T47D (cell line): ENCODE measurements at places on chromosomes 12 and 14.
A peak's percentile ranks its signal among the peaks of the same experiment; 100 is the strongest.

DNA sequence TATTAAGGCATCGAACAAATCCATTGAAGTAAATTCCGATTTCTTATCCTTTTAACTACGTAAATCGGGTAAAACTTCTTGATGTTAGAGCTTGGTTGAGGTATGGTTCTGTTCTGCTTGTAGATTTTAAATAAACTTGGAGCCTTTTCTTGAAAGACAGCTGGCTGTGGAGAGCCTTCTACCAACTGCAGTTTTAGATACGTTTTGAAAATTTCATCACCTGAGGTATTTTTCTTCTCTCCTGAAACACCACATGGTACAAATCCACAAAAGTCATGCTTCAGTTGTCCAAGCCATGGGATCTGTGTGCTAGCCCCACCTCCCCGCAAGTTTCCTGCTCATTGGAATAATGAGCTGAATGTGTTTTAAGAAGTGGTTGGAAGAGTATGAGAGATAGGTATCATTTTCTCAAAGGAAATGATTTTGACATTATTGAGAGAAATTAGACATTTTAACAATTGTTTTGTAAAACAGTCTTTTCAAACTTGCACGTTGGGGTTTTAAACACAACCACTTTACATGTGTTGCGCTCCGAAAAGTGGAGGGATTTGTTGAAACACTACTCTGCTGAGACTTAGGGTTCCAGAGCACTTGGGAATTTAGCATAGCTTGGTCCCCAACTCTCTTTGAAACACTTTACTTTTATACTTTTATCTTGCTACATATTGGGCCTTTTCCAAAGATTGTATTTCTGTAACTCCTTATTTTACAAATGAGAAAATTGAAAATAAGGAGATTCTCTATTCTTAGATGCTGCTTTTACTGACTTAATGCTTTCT, 1.4 kb downstream of the PPM1A start:
- DNase-seq: no peak

DNA sequence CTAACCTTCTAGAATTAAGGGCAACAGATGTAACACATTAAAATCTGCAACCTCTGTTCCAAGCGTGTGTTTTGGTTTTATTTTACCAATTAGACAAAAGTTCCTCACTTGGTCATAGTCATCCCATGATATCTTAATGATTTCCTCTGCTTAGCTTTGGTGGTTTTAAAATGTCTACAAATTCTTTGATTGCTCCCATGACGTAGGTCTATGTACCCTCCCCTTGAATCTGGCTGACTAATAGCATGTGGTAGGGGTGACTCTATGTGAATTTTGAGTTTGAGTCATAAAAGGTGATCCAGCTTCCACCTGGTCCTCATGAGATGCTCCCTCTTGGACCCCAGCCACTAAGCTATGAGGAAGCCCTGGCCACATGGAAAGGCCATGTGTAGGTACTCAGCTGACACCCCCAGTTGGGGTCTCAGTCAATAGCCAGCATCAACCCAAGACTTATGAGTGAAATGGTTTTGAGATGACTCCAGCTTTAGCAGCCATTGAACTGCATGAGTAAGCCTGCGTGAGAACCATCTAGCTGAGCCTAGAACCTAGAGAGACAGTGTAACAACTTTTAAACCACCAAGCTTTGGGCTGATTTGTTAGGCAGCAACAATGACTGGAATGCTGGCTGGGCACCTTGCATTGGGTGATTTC, 247.1 kb downstream of the MSRB3 start:
- DNase-seq: no peak

DNA sequence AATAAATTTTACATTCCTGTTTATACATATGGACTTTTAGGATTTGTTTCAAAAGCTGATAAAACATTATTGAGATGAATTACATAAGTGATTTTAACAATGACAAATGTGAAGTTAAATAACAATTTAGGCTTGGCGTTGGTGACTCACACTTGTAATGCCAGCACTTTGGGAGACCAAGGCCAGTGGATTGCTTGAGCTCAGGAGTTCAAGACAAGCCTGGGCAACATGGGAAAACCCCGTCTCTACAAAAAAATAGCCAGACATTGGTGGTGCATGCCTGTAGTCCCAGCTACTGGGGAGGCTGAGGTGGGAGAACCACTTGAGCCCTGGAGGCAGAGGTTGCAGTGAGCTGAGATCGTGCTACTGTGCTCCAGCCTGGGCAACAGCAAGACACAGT, 7.4 kb downstream of the ACOT2 start:
- no peak for DNase-seq

GRCh38 chr14:104091927-104092771, 6.6 kb downstream of the ASPG start:
- DNase-seq: no peak

- peak; percentile 89 for DNase-seq
Measured at GRCh38 chr12:124916374-124917134, 2.1 kb upstream of the UBC start.

- no peak for DNase-seq
Measured at GRCh38 chr12:41988715-41989114, 156.0 kb downstream of the GXYLT1 start.

- no peak for DNase-seq
Measured at GRCh38 chr12:112252184-112252583, 126.8 kb downstream of the TRAFD1 start.

DNA sequence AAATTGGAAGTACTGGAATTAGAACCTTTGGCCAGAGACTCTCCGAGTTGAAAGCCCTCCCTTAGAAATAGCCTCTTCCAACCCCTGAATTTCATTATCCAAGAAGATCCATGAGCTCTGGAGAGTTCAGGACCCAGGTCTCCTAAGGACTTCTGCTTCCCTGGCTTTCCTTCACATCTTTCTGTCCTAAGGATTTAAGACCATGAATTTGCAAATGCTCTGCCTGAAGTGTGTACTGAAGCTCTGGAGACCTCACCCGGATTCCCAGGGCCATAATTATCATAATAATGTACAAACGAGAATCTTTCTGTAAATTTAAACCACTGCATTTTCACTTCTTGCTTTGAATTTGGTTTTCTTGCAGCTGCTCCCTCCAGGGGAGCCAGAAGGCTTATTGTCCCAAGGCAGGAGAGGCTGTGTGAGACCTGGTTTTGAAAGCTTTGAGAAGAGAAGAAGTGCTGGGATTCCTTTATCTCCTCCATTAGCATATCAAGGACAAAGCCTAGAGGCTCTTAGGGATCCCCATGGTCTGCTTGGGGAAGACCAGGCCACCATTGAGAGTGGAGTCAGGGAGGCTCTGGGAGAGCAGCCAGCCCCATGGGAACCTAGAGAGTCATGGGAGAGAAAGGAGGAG, 41.1 kb downstream of the GLRX5 start:
- no peak for DNase-seq

DNA sequence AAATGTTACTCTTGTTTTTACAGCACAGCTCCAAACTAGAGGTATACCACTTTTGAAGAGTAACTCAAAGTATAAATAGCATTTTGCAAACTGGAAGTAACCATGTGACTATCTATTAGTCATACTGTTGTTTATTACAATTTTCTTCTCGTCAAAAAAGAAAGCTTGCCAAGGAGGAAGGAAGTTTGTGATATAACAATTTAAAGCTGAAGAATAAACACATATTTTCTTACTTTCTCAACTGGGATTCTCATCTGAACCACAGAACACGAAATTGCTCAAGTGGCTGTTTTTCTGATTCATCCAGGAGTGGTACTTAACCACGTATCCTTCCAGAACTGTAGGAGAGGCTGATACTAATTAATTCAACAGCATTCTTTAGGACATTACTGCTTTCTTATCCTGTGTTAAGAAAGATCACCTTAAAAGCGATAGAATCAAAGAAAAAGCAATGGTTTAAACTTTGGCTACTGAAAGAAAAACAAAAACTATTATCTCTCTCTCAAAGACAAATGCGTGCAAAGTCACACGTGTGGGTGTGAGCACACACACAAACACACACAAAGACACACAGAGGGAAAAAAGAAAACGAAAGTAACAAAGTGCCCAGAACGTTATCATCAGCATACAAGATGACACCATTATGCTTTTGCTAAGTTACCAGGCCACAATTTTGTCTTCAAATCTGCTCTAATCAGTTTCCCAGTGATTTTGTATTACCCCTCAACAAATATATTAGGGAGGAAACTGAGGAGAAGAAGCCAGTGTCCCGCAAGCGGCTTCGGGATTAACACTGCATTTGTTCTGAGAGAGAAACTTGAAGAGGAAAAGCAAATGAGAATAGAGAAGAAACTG, at the start of gene CLEC2B:
CLEC2B (minus strand) TSS at position 48 of the 855 bp plus-strand sequence.
- no peak for DNase-seq

- no peak for DNase-seq
Measured at GRCh38 chr12:93782853-93783252, 105.7 kb downstream of the CRADD start.

- no peak for DNase-seq
Measured at GRCh38 chr12:102043928-102044327, 17.9 kb downstream of the WASHC3 start.

GRCh38 chr14:24908592-24909236, 141.2 kb downstream of the STXBP6 start:
- DNase-seq: no peak
